ENCODE measurements at places on chromosomes 7 and 10.

- DNase-seq = no peak
These were observed 29.0 kb downstream of the TIMM23 start for GRCh38 chr10:46001187-46001756.

- no peak for DNase-seq
These were observed 15.3 kb downstream of the JAZF1 start for GRCh38 chr7:28165261-28165660.

- no peak for DNase-seq
These were observed 47.7 kb downstream of the EMX2 start for GRCh38 chr10:117590101-117590875.

GRCh38 chr7:57416601-57417358 is 33.2 kb upstream of the ZNF716 start:
- no peak for DNase-seq

DNA sequence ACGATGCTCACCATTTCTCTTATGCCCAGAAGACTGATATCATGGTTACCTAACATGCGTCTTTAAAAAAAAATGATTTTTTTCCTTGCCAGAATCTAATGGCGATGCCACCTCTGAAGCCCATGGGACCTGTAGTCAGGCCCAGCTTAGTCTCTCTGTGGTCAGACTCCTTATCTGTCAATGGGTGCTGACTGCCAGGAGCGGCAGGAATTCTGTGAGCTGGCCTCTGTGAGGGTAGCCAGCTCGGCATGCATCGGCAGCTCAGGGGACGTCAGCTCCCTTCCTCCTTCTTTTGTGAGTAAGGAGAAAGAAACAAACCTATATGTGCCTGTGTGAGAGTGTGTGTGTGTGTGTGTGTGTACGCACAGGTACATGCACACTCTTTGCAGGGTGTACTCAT is 49.9 kb upstream of the ZRANB1 start:
- no peak for DNase-seq

DNA sequence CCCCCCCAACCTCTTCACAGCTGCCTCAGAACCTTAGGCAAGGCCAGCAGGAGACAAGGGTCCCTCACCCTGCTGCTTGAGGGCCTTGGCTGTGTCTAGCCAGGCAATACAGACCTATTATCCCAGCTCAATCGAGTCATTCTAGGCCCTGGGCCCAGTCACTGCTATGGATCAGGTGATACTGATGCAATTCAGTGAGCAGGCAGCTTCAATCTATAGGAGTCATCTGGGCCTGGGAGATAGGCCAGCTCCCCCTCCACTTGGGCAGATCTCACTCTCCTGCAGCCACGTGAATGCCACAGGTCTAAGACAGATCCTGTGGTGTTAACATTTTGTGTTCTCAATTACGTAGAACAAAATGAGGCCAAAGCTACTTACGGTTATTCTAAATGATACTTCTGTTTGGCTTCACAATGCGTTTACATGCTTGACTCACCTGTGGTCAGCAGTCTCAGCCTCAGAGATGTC is 68.0 kb upstream of the LRRC4 start:
- no peak for DNase-seq

DNA sequence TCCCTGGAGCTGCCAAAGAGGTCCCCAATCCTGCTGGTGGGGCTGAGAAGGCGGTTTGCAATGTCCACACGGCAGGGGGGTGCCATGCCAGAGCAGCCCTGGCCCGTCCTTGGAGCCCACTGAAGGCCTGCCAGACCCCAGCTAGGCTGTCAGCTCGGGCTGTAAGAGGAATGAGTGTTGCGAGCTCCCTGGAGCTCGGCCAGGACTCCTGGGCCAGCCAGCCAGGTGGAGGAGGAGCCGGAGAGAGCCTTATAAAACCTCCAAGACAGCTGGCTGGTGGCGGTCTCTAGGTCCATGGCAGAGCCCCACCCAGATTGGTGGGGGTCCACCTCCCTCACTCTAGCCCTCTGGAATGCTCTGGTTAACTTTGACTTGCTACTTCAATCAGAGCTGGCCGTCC is 55.1 kb upstream of the CALN1 start:
- DNase-seq = no peak

DNA sequence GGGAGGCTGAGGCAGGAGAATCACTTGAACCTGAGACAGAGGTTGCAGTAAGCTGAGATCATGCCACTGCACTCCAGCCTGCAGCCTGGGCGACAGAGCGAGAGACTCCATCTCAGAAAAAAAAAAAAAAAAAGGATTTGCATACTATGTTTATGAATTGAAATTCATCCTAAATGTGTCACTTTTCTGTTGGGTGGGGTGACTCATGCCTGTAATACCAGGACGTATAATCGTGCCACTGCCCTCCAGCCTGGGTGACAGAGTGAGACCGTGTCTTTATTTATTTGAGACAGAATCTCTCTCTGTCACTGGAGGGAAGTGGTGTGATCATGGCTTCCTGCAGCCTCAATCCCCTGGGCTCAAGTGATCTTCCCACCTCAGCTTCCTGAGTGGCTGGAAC is 5.8 kb downstream of the ZNF212 start:
- DNase-seq = no peak

DNA sequence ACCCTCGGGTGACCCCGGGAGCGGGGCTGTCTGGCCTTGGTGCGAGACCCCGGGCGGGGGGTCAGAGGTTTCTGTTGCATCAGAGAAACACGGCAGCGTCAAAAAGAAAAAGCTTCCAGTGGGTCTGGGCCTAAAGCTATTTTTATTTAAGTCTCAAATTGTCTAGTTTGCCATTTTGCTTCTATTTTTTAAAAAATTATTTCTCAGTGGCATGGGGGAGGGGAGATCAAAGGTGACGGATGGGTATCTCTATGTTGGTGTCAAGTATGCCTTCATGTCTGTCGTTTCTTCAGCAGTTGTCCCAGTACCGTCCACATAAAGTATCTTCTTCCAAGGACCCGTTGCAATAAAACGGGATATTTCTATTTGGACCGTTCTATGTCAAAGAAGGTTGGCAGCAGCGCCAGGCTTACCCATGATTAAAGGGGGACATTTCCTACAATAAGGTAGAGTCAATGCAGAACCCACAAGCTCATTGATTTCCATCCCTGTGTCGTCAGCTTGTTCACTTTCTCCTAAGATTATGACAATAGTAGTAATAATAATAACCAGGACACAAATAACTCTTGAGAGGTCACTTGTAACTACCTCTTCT is 26.0 kb upstream of the VAX1 start:
- no peak for DNase-seq

DNA sequence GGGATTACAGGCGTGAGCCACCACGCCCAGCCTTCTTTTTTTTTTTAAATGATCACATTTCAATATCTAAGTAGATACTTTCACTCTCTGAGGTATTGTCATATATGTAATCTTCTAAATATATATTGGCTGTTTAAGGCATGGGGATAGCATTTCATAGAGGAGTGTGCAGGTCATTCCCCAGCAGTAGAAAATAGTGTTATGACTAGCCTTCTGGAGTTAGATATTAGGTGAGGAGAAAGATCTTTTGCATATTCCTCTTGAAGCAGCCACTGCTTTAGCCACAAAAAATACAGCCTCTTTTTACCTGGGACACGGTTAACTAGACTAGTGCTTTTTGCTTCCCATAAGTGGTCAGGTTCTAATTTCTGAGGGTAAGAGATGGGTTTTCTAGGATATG is 28.9 kb downstream of the ADD3 start:
- no peak for DNase-seq

DNA sequence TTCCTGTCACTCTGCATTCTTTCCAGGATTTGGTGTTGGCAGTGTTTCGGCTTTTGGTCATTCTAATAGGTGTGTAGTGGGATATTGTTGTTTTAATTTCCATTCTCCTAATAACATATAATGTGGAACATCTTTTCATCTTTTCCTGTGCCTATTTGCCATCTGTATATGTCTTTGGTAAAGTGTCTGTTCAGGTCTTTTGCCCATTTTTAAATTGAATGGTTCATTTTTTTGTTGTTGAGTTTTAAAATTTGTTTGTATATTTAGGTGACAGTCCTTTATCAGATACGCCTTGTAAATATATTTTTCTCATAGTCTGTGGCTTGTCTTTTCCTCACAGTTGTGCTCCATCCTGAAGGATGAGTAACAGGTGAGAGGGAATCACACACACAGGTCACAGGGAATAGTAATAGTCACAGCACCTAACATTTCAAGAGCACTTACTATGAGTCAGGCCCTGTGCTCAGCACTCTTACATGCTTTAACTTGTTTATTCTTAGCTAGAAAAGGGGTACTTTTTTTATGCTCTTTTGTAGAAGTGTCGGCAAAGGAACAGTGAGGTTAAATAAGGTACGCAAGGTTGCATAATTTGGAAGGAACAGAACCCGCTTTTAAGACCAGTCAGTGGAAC is 117.1 kb upstream of the GATA3 start:
- DNase-seq = no peak

DNA sequence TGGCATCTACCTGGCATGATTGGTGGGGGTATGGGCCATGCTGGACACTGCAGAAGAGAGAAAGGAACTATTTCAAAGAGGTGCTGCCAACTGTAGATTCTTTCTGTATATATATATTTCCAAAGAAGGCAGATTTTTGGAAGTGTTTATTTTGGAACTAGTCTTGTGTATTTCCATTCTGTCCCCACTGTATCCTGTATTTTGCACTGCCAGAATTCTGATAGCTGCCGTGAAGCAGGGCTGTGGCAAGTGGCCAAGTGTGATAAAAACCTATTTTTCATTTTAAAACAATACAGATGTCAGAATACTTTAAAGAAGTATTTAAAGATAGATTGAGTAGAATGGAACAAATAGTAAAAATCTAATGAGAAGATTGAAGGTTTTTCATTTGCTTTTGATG is 17.1 kb downstream of the MCU start:
- no peak for DNase-seq

DNA sequence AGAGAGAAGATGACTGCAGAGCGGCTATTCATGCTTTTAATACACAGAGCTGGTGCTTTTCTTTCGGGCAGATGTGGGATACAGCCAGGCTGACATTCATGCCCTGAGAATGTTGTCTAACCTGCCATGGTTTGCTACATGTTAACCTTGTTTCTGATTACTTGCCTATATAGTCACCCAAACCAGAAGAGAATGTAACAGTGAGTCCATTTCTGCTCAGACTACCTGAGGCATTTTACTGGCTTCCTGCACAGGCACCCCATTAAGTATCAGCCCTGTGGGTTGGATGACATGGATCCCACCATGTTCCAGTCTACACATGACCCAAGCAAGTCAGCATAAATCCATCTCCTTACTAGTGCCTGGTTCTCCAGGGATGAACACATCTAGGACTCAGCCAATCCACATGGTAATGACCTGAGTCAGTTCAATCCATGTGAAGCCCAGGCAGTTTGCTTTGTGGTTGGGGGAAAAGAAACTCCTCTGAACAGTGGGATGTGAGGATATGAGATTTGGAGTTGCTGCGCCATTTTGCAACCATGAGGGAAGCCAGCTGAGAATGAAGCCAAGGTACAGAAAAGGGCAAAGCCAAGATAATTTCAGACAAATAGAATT is 55.7 kb upstream of the MKX start:
- no peak for DNase-seq

- peak; percentile 72 for DNase-seq
These were observed at the start of gene HHEX for GRCh38 chr10:92689663-92690210. Gene HHEX, plus strand, starts transcription at chr10:92689955. Its CDS starts 32 bp downstream, at chr10:92689987.

DNA sequence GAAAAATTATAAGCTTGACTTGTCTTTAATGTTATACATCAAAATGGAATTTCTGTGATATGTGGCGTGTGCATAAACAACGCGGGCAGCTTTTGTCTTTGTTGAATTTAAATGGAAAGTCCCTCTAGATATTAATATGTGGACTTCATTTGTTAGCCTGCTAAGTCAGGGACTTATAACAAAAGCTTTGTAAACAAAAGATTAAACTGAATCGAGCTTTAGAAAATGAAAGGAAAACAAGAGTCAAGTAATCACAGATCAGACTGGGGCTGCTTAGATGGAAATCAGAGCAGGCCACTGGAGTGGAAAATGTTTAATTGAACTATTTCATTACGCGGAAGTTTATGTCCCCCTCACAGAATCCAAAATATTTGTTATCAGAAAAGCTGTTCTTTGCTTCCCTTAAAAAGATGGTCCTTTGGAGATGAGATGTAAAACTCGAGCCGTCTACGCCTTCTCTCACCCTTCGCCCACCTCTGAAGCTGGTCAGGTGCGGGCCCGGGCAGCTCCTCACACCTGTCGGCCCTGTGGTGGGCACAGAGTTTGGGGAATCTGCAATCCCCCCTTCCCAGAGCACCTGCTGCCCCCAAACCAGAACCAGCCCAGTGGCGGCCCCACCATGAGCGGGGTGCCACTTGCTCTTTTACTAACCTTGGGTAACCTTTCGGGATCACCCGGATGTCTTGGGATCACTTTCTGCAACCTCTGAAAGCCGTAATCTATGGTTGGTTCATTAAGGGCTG is 116.2 kb downstream of the EBF3 start:
- DNase-seq = no peak

DNA sequence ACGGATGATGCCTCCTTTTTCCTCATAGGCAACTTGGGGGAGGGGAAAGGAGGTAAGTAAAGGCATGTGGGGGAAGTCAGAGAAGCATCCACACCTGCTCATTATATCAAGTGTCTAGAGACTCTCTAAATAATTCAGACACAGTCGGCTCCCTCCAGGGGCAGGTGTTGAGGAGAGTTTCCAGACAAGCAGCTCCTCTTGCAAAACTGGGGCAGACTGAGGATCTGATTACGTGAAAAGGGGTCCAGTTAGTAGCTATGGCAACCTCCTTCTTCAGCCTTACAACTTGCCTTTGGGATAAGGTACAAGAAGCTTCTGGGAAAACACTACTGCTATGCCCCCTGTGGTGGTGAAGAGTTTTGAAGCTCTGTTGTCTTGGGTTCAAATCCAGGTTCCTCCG is 39.0 kb upstream of the SORBS1 start:
- DNase-seq = no peak

DNA sequence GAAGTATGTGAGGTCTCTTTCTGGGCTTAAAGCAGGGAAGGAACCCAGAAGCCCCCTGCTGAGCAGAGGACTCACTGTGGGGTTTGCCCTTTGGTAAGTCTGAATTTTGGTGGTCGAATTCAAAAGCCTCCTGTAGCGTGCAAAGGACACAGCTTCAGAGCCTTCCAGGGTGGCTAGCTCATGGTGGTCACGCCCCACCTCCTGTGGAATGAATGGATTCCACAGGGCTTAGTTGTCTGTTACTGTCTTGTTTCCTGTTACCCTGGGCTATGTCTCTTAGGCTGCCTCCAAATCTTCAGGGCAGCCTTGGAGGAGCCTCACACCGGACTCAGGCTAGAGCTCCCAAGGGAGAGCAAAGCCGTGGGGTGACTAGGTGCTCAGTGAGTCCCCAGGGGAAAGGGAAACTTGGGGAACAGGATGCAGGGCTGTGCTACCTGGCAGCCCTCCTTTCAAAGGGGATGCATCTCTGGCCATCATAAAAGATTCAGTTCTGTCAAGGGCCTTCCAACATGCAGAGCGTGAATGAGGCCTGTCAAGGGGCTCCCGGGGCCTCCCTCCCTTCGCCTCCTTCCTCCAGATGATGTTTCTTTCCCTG is 211.7 kb downstream of the CCSER2 start:
- no peak for DNase-seq

DNA sequence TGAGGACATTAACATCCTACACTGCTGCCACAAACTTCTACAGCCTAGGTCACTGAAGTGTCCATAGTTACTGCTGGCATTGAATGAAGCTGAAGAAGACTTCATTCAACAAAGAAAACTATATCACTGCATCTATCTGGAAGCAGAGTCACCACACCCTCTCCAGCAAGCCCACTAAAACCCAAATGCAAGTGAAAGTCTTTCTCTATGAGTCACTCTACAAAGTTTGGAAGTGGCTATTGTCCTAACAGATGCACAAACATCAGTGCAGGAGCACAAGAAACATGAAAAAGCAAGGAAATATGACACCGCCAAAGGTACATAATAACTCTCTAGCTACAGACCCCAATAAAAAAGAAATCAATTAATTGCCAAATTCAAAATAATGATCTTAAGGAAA is 43.5 kb upstream of the CAMK2B start:
- DNase-seq = no peak
